ENCODE measurements at places on chromosomes 4 and X.

- no peak for DNase-seq
Measured at GRCh38 chr4:74327762-74328161, 19.5 kb downstream of the EPGN start.

DNA sequence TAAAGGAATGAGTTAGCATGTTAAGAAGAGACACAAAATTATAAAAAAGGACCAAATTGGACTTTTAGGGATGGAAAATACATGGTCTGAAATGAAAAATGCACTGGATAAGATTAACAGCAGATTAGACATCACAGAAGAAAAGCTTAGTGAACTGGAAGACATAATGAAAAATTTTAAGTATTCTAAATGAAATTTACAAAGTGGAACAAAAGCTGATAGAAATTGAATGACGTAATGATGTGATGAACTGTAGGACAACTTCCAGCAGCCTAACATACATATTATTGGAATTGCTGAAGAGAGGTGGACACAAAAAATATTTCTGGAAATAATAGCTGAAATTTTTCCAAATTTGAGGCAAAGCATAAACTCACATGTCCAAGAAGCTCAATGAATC lies 39.6 kb upstream of the GPR173 start:
- DNase-seq = no peak

GRCh38 chr4:89382439-89382838 lies 74.8 kb upstream of the GPRIN3 start:
- DNase-seq = no peak

DNA sequence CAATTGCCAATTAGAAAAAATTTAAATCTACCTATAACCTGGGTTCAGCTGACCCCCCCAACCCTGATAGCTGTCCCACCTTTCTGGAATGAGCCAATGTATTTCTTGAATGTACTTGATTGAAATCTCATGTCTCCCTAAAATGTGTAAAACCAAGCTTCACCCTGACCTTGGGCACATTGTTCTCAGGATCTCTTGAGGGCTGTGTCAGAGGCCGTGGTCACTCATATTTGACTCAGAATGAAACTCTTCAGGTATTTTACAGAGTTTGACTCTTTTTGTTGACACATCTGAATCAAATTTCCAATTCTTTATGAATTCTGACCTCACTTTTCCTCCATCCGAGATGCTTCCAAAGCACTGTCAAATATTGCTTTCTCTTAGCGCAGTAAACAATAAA lies 115.3 kb upstream of the BEND4 start:
- no peak for DNase-seq

- peak; percentile 84 for DNase-seq
Measured at GRCh38 chrX:121179972-121180371, 132.6 kb downstream of the GLUD2 start.
